DND-41 (cell line): ENCODE measurements at places on chromosomes 1 and 21.

DNA sequence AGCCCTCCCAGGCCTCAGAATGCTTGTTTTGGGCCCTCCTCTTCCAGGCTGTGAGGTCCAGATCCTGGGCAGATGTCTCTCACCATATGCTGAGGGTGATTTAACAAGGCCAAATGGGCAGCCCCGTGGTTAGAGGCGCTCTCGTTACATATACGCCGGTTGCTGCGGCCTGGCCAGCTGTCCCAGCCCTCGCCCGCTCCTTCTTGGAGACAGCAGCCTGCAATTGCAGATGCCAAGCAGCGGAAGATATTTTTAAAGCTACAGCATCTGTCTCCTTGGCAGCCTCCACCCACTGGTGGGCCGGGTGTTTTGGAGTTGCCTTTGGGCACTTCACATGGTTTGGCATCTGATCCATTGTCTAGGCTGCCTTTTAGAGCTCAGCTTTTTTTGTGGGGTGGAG lies 178.8 kb upstream of the NFIA start:
- H3K4me3 ChIP-seq = no peak overlapping the region
- no peaks in the 10 kb centered on the region for H3K36me3 ChIP-seq
- no peaks in the 10 kb centered on the region for H3K4me1 ChIP-seq

- no peaks in the 10 kb centered on the region for H3K27me3 ChIP-seq
- no peak overlapping the region for H3K27ac ChIP-seq
- H3K4me1 ChIP-seq = no peaks in the 10 kb centered on the region
- no peak overlapping the region for H3K4me3 ChIP-seq
- no peak for DNase-seq
Measured at GRCh38 chr21:46264690-46265144, 20.7 kb downstream of the MCM3AP start.

- no peaks in the 10 kb centered on the region for H3K4me1 ChIP-seq
- peaks cover 23% of the 10 kb centered on the region for H3K27me3 ChIP-seq
- H3K27ac ChIP-seq = no peak overlapping the region
- no peak for DNase-seq
Measured at GRCh38 chr1:203158960-203159665, 16.5 kb downstream of the MYBPH start.

DNA sequence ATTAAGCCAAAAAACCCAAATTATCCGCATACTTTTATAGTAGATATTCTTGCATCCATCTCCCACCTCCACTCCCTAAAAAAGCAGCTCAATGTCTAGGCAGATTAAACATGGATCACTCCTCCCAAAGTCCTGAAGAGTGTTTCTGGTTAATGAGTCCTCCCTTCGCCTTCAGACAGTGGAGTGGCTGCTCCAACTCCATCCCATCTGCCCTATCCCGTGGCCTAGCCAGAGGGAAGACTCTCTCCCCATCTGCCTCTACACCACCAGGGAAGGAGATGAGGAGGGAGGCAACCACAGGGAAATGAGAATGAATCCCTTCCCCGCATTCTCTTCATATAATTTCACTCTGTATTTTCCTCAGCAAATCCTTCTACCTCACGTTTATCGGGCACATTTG lies 103.8 kb downstream of the SLC45A1 start:
- no peak overlapping the region for H3K4me3 ChIP-seq
- no peak for DNase-seq
- peaks cover 10% of the 10 kb centered on the region for H3K36me3 ChIP-seq
- peaks cover 4% of the 10 kb centered on the region for H3K27me3 ChIP-seq
- H3K4me1 ChIP-seq = peaks cover 33% of the 10 kb centered on the region

DNA sequence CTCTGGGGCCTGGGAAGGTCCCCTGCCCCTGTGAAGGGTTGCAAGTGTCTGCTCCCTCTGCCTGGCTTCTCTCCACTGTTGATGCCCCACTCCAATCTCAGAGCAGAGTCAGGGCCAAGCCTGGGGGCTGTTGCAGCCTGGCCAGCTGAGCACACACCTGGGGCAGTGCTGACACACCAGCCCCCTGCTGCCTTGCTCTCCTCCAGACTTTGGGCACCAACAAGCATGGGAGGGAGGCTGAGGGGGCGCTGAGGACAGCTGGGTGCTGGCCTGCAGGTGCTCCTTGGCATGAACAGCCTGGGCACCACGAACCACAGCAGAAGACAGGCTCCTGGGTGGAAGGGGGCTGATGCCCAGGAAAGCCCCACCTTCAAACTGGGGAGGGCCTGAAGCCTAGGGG lies 9.6 kb upstream of the MTR start:
- H3K27me3 ChIP-seq = no peaks in the 10 kb centered on the region
- DNase-seq = no peak
- no peak overlapping the region for H3K4me3 ChIP-seq

GRCh38 chr1:27643600-27644368 lies 8.8 kb upstream of the FGR start:
- peak overlapping the region; percentile 47 for H3K27ac ChIP-seq
- no peaks in the 10 kb centered on the region for H3K36me3 ChIP-seq
- H3K27me3 ChIP-seq = no peaks in the 10 kb centered on the region
- H3K4me3 ChIP-seq = no peak overlapping the region

DNA sequence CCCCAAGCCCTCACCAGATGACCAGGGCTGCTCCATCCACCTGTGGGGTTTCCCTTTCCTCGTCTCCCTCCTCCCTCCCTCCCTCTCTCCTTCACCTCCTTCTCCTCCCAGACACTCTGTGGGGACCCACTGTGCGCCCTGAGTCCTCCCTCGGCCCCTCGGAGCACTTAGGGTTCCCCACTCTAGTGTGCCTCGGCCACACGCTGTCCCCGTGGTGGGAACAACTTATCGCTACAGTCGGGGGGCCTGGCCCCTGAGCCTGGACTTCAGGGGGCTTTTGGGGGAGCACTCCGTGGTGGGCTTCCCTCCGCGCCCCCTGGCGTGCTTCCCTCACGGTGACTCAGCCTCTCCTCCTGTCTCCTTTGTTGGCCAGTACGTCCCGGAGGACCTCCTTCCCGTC lies 27.5 kb downstream of the CSTB start:
- peaks cover 43% of the 10 kb centered on the region for H3K36me3 ChIP-seq
- no peak for DNase-seq
- H3K4me3 ChIP-seq = no peak overlapping the region
- no peaks in the 10 kb centered on the region for H3K4me1 ChIP-seq
- H3K27ac ChIP-seq = no peak overlapping the region

GRCh38 chr1:67489643-67490042 lies 59.4 kb upstream of the SERBP1 start:
- no peak overlapping the region for H3K27ac ChIP-seq
- DNase-seq = no peak
- H3K27me3 ChIP-seq = no peaks in the 10 kb centered on the region
- no peaks in the 10 kb centered on the region for H3K4me1 ChIP-seq
- H3K4me3 ChIP-seq = no peak overlapping the region

GRCh38 chr1:193514397-193514796 lies 328.0 kb upstream of the B3GALT2 start:
- H3K27me3 ChIP-seq = no peaks in the 10 kb centered on the region
- DNase-seq = no peak
- H3K27ac ChIP-seq = no peak overlapping the region
- H3K36me3 ChIP-seq = no peaks in the 10 kb centered on the region

DNA sequence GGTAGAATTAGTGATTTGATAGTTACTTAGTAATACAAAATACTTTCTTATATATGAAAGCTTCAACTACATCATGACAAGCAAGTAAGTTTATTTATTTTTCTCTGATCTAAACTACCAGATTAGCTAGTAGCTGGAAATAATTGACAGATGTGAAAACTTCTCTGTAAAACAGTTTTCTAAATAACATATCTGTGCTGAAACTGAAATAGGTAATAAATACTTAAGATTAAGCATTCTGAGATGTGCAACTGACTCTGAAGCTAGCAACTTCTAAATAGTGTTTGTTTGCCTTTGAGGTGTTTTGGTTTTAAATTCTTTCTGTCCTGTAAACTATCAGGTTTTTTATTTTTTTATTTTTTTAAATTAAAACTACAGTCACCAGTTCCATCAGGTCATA lies 18.5 kb upstream of the LHX8 start:
- no peak overlapping the region for H3K27ac ChIP-seq
- no peak for DNase-seq
- H3K4me3 ChIP-seq = no peak overlapping the region
- H3K36me3 ChIP-seq = no peaks in the 10 kb centered on the region

DNA sequence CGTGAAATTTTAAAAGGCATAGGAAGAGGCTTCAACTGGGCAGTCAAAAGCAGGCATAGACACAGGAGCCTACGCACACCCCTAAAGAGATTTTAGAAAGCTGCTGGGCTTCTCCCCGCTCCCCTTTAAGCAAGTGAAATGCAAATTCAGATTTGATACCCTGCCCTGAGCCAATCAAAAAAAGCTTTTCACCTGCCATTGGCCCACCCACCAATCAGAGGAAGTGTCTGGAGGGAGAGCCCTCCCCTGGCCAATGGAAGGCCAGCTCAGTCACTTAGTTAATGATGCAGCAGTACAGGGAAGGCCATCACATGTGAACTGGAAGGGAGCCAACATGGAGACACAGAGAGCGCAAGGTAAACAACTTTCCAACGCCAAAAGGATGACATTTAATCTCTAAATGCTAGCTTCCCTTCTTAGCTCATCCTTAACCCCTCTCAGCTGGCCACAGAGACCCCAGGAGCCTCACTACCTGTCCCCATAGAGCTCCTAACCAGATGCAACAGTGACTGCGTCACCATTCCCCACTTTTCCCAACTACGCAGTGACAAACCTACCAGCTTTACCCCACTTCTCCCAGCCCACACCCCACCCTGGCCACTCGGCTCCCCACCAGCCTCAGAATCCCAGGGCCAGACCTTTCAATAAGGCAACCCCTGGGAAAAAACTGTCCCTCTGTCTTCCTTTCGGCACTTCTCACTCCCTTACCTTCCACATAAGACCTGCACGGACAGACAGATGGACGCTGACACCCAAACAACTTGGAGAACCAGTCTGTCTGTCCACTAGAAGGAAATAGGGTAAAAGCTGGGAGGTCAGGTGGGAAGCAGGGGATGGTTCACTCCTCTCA lies 71.0 kb downstream of the CD46 start:
- DNase-seq = no peak
- H3K36me3 ChIP-seq = peaks cover 89% of the 10 kb centered on the region
- H3K4me3 ChIP-seq = no peak overlapping the region
- no peaks in the 10 kb centered on the region for H3K27me3 ChIP-seq
